ENCODE measurements at places on chromosomes 12 and 14.

DNA sequence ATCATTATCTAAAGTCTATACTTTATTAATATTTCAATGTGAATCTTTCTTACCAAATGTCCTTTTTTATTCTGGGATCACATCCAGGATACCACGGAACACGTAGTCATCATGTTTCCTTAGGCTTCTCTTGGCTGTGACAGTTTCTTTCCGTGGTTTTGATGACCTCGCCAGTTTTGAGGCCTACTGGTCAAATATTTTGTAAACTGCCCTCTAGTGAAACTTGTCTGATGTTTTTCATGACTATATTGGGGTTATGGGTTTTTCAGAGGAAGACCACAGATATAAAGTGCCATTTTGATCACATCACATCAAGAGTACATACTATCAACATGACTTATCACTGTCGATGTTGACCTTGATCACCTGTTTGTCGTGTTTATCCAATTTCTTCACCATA, 14.1 kb upstream of the SERPINA6 start:
- DNase-seq = no peak

GRCh38 chr12:71837356-71837755, 2.2 kb upstream of the TBC1D15 start:
- DNase-seq = no peak

- DNase-seq = peak; percentile 75
Observed at GRCh38 chr12:62934799-62935674, at the start of gene PPM1H. PPM1H (minus strand) TSS chr12:62935150; CDS start chr12:62934736, 414 bp downstream.

- DNase-seq = no peak
Observed at GRCh38 chr12:3755898-3756297, 3.0 kb upstream of the CRACR2A start.

- no peak for DNase-seq
Observed at GRCh38 chr14:58088961-58089360, 63.1 kb downstream of the ARMH4 start.

- DNase-seq = no peak
Observed at GRCh38 chr14:51704545-51704944, 52.8 kb downstream of the FRMD6 start.

DNA sequence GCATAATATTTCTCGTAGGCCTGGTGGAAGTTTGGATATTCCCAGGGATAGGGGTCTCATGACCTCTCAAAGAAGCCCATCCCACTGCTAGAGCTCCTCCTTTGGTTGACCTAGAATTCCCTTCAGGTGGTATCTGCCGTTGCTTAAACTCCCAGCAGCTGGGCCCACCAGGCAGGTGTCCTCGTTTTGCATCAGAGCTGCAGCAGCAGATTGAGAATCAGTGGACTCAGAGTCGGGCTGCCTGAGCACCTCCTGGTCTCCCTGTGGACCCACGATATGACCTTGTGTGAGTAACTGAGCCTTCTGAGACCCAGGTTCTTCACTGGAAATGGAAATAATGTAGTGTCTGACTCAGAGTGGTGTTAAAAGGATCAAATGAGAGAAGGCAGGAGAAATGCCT, 132.7 kb downstream of the PAPOLA start:
- DNase-seq = no peak

DNA sequence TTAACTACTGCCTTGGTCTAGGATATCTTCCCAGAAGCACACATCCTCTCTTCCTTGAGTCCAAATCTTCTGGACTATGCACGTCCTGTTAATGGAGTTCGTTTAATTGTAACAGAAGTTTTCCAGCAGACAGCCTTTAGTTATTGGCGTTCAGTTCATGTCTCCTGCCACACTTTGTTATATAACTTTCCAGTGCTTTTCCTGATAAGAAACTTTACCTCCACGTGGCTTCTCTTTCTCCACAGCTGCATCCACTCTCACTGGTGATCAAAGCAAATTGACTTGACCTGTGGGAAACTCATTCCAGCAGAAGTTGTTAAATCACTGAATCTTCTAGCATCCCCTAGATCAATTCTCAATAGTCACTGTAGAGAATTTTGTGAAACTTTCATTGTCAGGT, 19.0 kb downstream of the PTPN21 start:
- DNase-seq = no peak

GRCh38 chr12:9064815-9065606, 50.7 kb downstream of the A2M start:
- no peak for DNase-seq

- DNase-seq = no peak
Observed at GRCh38 chr14:104371031-104371430, 208.5 kb upstream of the C14orf180 start.

- DNase-seq = no peak
Observed at GRCh38 chr14:97771340-97772045, 974.3 kb downstream of the VRK1 start.

DNA sequence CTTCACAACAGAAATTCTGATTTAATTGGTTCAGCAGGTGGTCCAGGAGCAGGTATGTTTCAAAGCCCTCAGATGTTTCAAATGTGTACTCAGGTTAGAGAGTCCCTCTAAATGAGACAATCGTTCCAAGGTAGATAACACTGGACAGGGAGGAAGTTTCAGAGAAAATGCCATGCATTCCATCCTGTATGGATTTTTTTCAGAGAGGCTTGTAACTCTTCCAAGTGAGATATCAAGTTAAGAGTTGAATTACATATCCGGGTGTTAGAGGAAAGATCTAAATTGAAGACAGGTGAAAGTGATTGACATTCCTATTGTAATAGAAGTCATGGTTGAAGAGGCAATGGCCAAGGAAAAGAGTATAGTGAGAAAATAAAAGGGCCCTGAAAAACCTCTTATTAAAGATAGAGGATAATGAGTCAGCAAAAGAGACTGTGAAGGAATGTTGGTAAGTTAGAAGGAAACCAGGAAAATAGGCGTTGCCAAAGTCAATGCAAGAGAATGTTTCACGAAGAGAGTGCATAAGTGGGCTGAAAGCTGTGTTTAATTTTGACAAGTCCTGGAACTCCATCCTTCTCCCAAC, 105.8 kb downstream of the BMP4 start:
- no peak for DNase-seq

GRCh38 chr12:2008677-2009076, 4.4 kb upstream of the DCP1B start:
- DNase-seq = no peak

DNA sequence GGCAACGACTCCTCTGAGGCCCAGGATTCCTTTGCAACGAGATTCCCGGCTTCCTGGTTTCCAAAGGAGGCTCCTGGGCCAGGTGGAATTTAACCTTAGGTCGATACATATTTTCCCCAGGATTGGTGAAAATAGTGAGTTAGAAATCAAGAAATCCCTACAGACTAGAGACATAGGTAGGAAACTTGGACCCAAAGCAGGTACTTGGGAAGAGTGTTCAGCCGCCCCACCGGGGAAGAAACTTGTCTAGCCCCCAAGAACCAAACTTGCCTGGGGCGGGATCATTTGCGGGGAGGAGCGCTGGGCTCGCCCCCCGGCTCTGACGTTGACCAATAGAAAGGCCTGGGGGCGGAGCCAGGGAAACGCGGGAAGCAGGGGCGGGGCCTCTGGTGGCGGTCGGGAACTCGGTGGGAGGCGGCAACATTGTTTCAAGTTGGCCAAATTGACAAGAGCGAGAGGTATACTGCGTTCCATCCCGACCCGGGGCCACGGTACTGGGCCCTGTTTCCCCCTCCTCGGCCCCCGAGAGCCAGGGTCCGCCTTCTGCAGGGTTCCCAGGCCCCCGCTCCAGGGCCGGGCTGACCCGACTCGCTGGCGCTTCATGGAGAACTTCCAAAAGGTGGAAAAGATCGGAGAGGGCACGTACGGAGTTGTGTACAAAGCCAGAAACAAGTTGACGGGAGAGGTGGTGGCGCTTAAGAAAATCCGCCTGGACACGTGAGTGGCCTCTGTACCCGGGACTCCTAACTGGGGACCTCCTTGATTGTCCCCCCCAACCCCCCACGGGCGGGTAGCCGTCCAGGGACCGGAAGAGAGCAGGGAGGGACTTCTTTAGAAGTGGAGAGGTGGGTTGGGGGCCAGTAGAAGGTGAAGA, at the start of gene CDK2:
TSS of gene CDK2 (plus strand) at position 423 of the 874 bp plus-strand sequence. CDS start at position 602, 179 bp downstream.
- peak; percentile 95 for DNase-seq

GRCh38 chr12:56631790-56632700, 1.9 kb upstream of the BAZ2A start:
- DNase-seq = no peak

DNA sequence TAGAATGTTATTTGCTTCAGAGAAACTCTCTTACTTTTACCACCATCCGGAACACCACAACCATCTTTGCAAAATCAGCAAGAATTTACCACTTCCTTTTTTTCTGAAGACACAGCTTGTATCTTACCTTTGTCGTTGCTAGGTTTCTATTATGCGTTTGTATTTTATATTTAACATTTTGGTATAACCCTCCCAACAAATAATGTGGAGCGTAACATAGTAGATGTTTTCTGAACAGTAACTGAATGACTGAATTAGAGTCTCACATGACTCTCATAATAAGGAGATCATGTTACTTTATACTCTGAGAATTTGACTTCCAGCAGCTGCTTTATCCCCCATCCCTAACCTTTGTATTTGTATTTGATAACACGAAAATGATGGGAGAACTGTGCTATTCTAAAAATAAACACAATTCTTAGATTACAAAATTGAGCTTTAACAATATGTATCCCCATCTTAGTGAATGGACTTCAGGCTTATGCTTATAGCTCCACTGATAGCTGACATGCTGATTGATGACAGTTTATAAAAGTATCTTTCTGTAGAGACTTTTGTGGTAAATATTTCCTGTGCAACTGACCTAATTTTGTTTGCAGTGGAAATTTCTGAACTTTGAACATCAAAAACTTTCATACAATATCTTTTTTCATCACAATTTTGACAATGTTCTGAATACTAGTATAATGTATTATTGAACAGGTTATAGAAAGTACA, 7.9 kb upstream of the KLRB1 start:
- DNase-seq = no peak

Data from left forelimb (tissue), 1 donor.